T-cell (primary cell): ENCODE measurements at places on chromosomes 7 and 10.

DNA sequence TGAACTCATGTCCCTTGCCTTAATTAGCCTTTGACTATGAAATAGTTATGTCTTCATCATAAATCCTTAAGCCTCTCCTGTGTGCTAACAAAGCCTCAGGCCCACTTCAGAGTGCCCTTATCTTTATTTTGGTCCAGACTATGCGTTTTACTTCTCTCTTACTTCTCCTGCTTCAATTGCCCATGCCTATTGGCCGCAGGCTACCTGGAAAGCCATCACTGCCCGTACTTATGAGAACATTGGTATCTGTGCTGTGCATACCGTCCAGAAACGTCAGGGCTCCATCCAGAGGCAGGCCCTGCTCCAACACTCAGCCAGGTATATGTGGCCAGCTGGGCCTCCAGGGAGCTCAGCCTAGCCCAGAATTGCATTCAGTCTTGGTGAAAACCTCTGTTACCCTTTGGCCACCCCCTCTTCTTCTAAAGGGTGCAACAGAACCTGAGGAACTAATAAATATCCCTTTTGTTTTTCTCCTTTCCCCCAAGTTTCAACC is 212.4 kb upstream of the MTPN start:
- H3K4me1 ChIP-seq = no peaks in the 10 kb centered on the region
- no peaks in the 10 kb centered on the region for H3K27me3 ChIP-seq
- no peaks in the 10 kb centered on the region for H3K36me3 ChIP-seq
- H3K27ac ChIP-seq = no peak overlapping the region
- H3K4me3 ChIP-seq = no peak overlapping the region
- no peak for DNase-seq

GRCh38 chr7:387132-388022 is 97.4 kb downstream of the FOXL3 start:
- peaks cover 5% of the 10 kb centered on the region for H3K4me1 ChIP-seq
- H3K36me3 ChIP-seq = no peaks in the 10 kb centered on the region
- DNase-seq = no peak

GRCh38 chr7:31310321-31310935 is 30.1 kb downstream of the NEUROD6 start:
- DNase-seq = no peak
- H3K36me3 ChIP-seq = no peaks in the 10 kb centered on the region
- H3K27me3 ChIP-seq = no peaks in the 10 kb centered on the region
- no peaks in the 10 kb centered on the region for H3K4me1 ChIP-seq

DNA sequence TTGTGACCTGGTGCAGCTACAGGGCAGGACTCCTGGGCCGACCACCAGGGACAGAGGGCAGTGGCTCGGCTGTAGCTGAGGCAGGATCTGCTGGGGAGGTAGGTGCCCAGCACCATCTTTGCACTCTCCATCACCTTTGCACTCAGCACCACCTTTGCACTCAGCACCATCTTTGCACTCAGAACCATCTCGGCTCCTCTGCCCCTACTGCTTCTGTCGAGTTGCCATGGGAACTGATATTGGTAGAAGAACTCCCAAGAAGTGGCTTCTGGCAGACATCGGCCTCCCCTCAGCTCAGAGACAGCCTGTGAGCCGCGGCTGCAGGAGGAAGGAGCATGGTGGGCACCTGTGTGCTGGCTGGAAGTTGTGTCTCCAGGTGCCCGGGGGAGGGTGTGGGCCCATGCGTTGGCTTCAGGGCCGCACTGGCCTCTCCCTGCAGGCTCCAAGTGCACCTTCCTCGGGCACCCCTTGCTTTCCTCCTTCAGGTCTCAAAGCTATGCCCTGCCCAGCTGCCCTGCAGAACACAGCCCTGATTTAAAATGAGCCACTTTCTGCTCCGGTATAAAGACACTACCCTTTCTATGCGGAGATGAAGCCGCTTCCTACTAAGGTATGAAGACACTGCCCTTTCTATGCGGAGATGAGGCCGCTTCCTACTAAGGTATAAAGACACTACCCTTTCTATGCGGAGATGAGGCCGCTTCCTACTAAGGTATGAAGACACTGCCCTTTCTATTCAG is 514.5 kb downstream of the PTPRN2 start:
- peaks cover 8% of the 10 kb centered on the region for H3K27me3 ChIP-seq
- H3K36me3 ChIP-seq = no peaks in the 10 kb centered on the region
- H3K4me1 ChIP-seq = no peaks in the 10 kb centered on the region
- no peak overlapping the region for H3K4me3 ChIP-seq
- H3K27ac ChIP-seq = no peak overlapping the region
- DNase-seq = no peak

GRCh38 chr10:131430716-131431412 is 119.3 kb upstream of the TCERG1L start:
- H3K36me3 ChIP-seq = no peaks in the 10 kb centered on the region
- H3K27ac ChIP-seq = no peak overlapping the region
- H3K4me1 ChIP-seq = no peaks in the 10 kb centered on the region
- peaks cover 27% of the 10 kb centered on the region for H3K27me3 ChIP-seq

- H3K27ac ChIP-seq = no peak overlapping the region
- no peaks in the 10 kb centered on the region for H3K27me3 ChIP-seq
- peaks cover 11% of the 10 kb centered on the region for H3K36me3 ChIP-seq
- H3K4me3 ChIP-seq = no peak overlapping the region
Observed at GRCh38 chr10:102342458-102342857, 53.0 kb upstream of the NFKB2 start.

- no peaks in the 10 kb centered on the region for H3K27me3 ChIP-seq
- no peak overlapping the region for H3K4me3 ChIP-seq
- no peaks in the 10 kb centered on the region for H3K4me1 ChIP-seq
- H3K36me3 ChIP-seq = no peaks in the 10 kb centered on the region
Observed at GRCh38 chr7:148436571-148436970, 154.0 kb upstream of the C7orf33 start.

- H3K36me3 ChIP-seq = no peaks in the 10 kb centered on the region
- peaks cover 49% of the 10 kb centered on the region for H3K27me3 ChIP-seq
- no peak overlapping the region for H3K27ac ChIP-seq
- no peak overlapping the region for H3K4me3 ChIP-seq
- H3K4me1 ChIP-seq = no peaks in the 10 kb centered on the region
- no peak for DNase-seq
Observed at GRCh38 chr10:132499367-132499685, 38.3 kb upstream of the INPP5A start.

DNA sequence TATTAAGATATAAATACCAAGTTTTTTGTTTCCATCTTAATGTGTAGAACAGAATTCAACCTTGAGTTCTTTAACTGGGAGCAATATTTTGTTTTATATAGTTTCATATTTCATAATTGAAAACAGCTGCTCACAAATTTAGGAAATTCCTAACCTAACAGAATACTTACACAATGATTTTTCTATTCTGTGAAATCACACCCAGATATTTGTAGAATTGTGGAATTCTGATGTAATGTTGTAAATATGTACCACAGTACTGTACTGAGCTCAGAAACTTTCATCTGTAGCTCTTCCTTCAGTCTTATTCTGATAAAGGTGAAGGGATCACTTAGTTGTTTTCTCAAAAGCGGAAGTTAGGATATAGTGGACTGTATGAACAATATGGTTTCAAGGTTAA is 143.4 kb upstream of the GLI3 start:
- H3K36me3 ChIP-seq = no peaks in the 10 kb centered on the region
- H3K4me3 ChIP-seq = no peak overlapping the region
- H3K27ac ChIP-seq = no peak overlapping the region

- H3K27me3 ChIP-seq = peaks cover 11% of the 10 kb centered on the region
- no peak overlapping the region for H3K27ac ChIP-seq
- no peaks in the 10 kb centered on the region for H3K4me1 ChIP-seq
Observed at GRCh38 chr7:129076886-129077285, 22.0 kb upstream of the TNPO3 start.

DNA sequence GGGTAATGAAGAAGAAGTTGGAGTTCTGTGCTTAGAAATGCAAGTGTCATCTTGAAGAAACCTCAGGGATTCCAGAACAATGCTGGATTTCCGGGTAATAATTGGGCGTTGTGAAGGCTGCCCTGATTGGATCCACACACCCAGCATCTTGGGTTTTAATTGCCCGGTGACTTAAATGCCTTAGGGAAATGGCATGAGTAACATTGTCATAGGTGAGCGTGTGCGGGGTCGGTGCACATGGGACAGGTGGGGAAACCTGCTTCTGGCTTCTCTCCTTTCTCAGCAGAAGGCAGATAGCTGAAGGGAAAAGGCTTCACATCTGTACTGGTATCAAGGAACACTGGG is 15.2 kb upstream of the CAMK1D start:
- no peaks in the 10 kb centered on the region for H3K4me1 ChIP-seq
- H3K27me3 ChIP-seq = no peaks in the 10 kb centered on the region
- no peak for DNase-seq
- no peaks in the 10 kb centered on the region for H3K36me3 ChIP-seq

DNA sequence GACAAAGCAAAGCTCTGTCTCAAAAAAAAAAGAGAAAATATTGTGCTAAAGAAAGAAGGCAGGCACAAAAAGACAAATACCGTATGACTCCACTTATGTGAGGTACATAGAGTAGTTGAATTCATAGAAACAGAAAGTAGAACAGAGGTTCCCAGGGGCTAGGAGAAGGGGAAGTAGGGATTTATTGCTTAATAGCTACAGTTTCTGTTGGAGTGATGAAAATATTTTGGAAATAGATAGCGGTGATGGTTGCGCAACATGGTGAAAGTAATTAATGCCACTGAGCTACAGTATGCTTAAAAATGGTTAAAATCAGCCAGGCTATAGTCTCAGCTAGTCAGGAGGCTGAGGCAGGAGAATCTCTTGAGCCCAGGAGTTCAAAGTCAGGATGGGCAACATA is 18.5 kb upstream of the NPFFR1 start:
- H3K4me1 ChIP-seq = no peaks in the 10 kb centered on the region
- H3K27me3 ChIP-seq = no peaks in the 10 kb centered on the region
- no peak overlapping the region for H3K27ac ChIP-seq
- H3K4me3 ChIP-seq = no peak overlapping the region
- no peak for DNase-seq
- H3K36me3 ChIP-seq = no peaks in the 10 kb centered on the region

DNA sequence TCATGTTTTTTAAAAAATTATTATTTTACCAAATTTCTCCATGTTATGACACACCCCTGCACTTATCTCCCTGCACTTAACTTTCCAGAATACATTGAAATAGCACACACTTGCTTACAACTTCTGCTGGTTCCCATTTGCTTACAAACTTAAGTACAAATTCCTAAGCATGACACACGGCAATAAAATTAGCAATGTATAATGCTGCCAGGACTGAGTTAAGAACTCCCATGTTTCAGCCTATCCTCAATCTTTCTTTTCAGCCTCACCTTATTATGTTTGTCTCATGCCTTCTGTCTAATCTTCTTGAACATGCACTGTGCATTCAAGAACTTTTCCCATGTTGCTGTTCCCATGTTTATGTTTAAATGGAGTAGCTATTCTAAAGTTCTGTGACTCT is 40.8 kb downstream of the PRPS1L1 start:
- H3K4me1 ChIP-seq = no peaks in the 10 kb centered on the region
- H3K36me3 ChIP-seq = no peaks in the 10 kb centered on the region
- no peaks in the 10 kb centered on the region for H3K27me3 ChIP-seq
- no peak overlapping the region for H3K27ac ChIP-seq
- no peak overlapping the region for H3K4me3 ChIP-seq
- DNase-seq = no peak

DNA sequence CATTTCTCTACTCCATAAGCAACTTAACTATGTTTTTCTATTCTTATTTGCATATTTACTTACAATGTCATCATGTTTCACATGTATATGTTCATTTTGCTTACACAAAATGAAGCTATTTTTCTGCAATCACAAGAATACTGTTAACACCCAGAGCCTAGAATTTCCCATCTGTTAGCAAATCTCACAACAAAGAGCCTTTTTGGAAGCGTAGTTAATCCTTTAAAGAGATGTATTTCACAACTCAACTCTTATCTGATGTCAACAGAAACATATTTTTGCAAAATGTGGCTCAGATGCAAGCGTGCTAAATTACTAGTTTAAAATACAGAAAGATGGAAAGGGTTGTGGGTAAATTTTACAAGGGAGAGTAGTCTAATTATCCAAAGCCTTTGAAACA is 110.6 kb upstream of the COL1A2 start:
- no peaks in the 10 kb centered on the region for H3K4me1 ChIP-seq
- no peak overlapping the region for H3K4me3 ChIP-seq
- H3K36me3 ChIP-seq = no peaks in the 10 kb centered on the region
- DNase-seq = no peak
- no peaks in the 10 kb centered on the region for H3K27me3 ChIP-seq

DNA sequence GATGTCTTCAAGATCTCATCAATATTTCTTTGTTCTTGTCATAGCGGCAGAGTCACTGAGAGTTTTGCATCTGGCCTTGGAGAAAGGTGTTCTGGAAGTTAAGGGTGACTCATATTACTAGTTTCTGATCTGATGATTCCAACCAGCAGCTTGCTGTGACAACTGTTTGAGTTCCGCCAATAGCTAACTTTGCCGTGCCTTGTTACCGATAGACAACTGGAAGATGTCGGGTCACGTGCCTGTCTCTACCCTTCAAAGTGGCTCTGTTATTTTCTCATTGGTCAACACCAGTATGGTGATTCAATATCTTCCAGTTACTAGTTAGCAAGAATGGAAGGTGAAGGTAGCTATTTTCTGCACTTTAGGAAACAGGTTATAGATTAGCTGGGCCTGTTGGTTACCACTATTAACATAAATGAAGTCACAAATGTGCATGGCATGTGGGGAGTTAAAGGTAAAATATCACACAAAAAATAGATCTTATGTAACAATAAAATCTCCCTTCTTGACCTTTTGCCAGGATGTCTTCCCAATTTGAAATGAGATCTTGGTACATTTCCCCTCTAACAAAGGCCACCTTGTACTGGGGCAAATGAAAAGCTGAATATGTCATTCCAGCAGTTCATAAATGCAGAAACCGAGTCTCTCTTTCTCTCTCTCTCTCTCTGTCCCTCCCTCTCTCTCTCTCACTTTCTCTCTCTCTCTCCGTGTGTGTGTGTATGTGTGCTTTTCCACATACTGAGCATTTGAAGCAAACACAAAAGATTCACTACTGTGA is 2.6 kb upstream of the MGAM2 start:
- no peaks in the 10 kb centered on the region for H3K27me3 ChIP-seq
- H3K36me3 ChIP-seq = no peaks in the 10 kb centered on the region
- no peak overlapping the region for H3K27ac ChIP-seq
- DNase-seq = no peak
- H3K4me3 ChIP-seq = no peak overlapping the region
- no peaks in the 10 kb centered on the region for H3K4me1 ChIP-seq

DNA sequence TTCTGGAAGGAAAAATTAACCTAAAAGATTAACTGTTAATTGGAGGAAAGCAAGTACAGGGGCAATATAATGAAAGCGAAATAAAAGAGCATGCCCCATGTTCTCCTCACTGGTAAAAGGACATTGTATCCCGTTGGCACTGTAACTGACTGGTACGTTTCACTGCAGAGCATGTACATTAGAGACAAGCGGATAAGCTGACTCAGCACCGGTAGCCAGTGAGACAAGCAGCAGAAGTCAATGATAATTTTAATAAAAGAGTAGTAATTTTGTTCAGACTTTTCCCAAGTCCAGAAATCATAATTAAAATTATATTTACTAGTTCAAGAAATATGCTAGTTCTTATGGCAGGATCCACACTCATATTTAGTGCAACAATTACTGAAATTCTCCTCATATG is 161.5 kb upstream of the VWC2 start:
- no peak overlapping the region for H3K4me3 ChIP-seq
- DNase-seq = no peak
- no peaks in the 10 kb centered on the region for H3K36me3 ChIP-seq
- no peaks in the 10 kb centered on the region for H3K4me1 ChIP-seq
